ENCODE measurements at places on chromosomes 2 and 18. TPM values are rescaled to one million over a fixed set of nuclear protein-coding genes. Genes with fewer than 3 reads are reported as not detected.
A peak's percentile ranks its signal among the peaks of the same experiment; 100 is the strongest.

DNA sequence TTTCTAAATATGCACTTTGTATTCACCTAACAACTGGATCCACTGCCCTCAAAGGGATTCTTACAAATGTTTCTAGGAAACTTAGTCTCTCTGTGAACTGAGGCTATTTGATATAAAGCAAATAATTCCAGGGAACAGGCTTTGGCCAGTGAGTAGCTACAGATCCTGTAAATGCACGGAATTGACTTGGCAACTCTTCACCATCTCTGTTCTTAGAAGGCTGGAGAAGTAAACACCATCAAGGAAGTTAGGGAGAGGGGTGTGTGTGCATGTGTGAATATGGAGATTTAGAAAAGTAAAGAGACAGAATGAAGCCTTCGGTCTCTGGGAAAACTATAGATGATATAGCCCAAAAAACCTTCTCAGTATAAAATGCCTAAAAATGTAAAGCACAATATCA, 10.7 kb downstream of the CIDEA start:
- no peaks in the 10 kb centered on the region for H3K4me1 ChIP-seq
- no peak overlapping the region for H3K27ac ChIP-seq
- H3K4me3 ChIP-seq = no peak overlapping the region
- no peaks in the 10 kb centered on the region for H3K36me3 ChIP-seq
- H3K27me3 ChIP-seq = no peaks in the 10 kb centered on the region
- no peak for DNase-seq

- no peaks in the 10 kb centered on the region for H3K4me1 ChIP-seq
- H3K4me3 ChIP-seq = no peak overlapping the region
- no peaks in the 10 kb centered on the region for H3K36me3 ChIP-seq
- no peak overlapping the region for H3K27ac ChIP-seq
Measured at GRCh38 chr2:33370636-33371265, 105.7 kb upstream of the RASGRP3 start.

GRCh38 chr2:101058386-101058785, 56.3 kb downstream of the RPL31 start:
- no peaks in the 10 kb centered on the region for H3K27me3 ChIP-seq
- no peaks in the 10 kb centered on the region for H3K36me3 ChIP-seq
- no peaks in the 10 kb centered on the region for H3K4me1 ChIP-seq
- H3K27ac ChIP-seq = no peak overlapping the region
- no peak overlapping the region for H3K4me3 ChIP-seq

GRCh38 chr2:118112771-118113334, 24.6 kb downstream of the INSIG2 start:
- no peak overlapping the region for H3K4me3 ChIP-seq
- DNase-seq = no peak
- H3K27ac ChIP-seq = no peak overlapping the region
- peaks cover 10% of the 10 kb centered on the region for H3K36me3 ChIP-seq
- no peaks in the 10 kb centered on the region for H3K4me1 ChIP-seq
- no peaks in the 10 kb centered on the region for H3K27me3 ChIP-seq

DNA sequence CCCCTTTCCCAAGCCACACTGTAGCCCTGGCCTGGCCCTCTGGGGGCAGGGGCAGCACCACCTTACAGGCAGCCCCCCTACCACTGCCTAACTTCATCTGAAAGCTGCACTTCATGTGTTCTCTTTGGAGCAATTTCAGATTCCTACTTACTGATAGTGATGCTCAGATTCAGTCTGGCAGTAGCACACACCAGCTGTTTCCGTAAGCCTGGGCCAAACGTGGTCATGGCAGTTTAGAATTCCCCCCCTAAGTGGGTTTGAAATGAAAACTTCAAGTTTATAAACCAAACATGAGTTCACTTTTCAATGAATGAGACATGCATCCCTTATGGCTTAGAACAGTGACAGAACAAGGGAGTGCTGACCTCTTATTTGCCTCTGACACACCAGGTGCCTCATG, 29.4 kb downstream of the GDF7 start:
- no peak for DNase-seq
- H3K4me1 ChIP-seq = peaks cover 31% of the 10 kb centered on the region
- H3K27ac ChIP-seq = no peak overlapping the region
- H3K4me3 ChIP-seq = no peak overlapping the region
- no peaks in the 10 kb centered on the region for H3K27me3 ChIP-seq
- H3K36me3 ChIP-seq = peaks cover 5% of the 10 kb centered on the region

DNA sequence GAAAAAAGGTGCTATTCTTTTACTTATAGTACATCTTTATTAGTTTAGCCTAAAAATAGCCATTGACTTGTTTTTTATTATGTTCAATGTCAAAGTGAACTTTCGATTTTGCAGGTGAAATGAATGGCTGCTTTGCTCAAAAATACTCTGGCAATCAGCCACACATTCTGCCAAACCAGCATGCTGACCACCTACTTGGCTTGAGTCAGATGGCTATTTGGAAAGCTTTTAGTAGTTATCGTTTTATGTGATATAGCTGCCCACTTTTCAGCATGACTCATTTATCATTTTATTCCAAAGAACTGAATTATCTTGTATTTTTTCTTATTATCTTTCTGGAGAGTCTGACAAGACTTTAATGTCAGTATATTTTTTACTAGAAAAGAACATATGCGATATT, 1615.8 kb upstream of the TMEFF2 start:
- no peak for DNase-seq
- H3K4me3 ChIP-seq = no peak overlapping the region

- H3K4me3 ChIP-seq = peak overlapping the region; percentile 31
- H3K4me1 ChIP-seq = peaks cover 33% of the 10 kb centered on the region
- no peaks in the 10 kb centered on the region for H3K27me3 ChIP-seq
- peak; percentile 76 for DNase-seq
- H3K27ac ChIP-seq = peak overlapping the region; percentile 24
- H3K36me3 ChIP-seq = no peaks in the 10 kb centered on the region
Measured at GRCh38 chr2:44777537-44777936, 164.0 kb upstream of the SIX3 start.

DNA sequence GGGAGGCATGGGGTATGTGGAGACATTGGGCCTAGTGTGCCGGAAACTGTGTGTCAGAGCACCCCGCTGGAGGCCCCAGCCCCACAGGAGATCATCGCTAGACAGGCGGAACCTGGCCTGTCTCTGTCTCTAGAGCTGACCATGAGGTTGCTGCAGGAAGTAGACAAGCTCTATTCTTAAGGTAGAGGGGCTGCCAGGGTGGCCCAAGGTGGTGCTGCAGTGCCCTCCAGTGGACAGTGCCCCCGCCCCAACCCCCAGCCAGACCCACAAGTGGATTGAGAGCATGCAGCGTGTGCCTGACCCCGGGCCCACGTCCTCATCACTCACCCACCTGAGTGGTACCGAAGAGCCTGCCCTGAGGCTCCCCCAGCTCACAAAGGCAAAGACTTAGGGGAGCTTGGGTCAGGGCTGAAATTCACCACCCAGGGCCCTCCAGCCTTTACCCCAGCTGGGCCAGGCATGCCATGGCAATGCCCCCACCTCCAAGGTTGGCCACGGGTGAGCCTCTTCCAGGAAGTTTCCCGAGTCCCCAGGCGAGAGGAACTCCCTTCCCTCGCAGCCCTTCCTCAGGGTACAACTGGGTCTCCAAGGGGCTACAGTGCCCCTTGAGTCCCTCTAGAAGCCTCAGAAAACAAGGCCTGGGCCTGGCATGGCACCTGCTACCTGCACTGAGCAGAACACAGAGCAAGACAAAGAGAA, 155.0 kb downstream of the TTC32 start:
- no peak overlapping the region for H3K27ac ChIP-seq
- H3K4me1 ChIP-seq = no peaks in the 10 kb centered on the region
- no peak for DNase-seq
- H3K27me3 ChIP-seq = no peaks in the 10 kb centered on the region
- H3K36me3 ChIP-seq = no peaks in the 10 kb centered on the region
- no peak overlapping the region for H3K4me3 ChIP-seq

- no peak overlapping the region for H3K27ac ChIP-seq
- H3K4me1 ChIP-seq = no peaks in the 10 kb centered on the region
- H3K27me3 ChIP-seq = no peaks in the 10 kb centered on the region
- no peak for DNase-seq
- no peaks in the 10 kb centered on the region for H3K36me3 ChIP-seq
Measured at GRCh38 chr2:15975676-15976075, 35.3 kb downstream of the MYCN start.

GRCh38 chr2:195594248-195594647, 62.8 kb upstream of the SLC39A10 start:
- peaks cover 21% of the 10 kb centered on the region for H3K4me1 ChIP-seq
- H3K27me3 ChIP-seq = no peaks in the 10 kb centered on the region
- H3K4me3 ChIP-seq = no peak overlapping the region
- H3K36me3 ChIP-seq = no peaks in the 10 kb centered on the region
- DNase-seq = peak; percentile 25
- H3K27ac ChIP-seq = no peak overlapping the region

DNA sequence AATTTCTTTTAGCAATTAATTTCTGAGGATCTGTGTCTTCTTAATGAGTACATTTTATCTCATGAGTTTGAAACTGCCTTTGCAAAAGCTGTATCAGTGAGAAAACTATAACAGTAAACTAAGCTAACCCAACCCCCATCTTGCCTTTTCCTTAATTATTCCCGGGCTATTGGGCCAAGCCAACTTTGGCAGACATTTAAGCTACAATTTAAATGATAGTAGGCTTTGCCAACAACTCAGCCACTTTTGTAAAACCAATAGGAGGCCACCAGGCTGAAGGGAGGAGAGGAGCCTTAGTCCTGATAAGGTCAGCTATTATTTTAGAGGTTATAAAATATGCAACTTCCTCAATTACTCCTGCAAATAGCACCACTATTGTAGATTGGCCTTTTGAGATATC, 218.0 kb upstream of the KCNJ3 start:
- no peaks in the 10 kb centered on the region for H3K4me1 ChIP-seq
- H3K4me3 ChIP-seq = no peak overlapping the region
- no peak for DNase-seq
- no peaks in the 10 kb centered on the region for H3K27me3 ChIP-seq
- no peak overlapping the region for H3K27ac ChIP-seq

DNA sequence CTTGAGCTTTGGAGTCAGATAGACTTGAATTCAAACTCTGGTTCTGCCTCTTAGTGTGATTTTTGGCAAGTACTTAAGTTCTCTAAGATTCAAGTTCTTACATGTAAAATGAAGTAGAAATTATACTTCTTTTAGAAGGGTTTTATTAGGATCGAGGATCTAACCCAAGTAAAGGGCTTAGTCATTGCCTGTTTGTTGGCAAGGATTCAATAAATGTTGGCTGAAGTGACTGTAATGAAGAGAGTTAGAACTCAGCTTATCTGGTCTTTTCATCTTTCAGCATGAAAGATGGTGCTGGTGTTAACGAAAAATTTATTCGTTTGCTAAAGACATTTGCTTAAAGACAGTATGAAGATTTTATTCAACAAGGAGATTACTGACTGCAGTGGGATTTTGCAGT, 315.9 kb upstream of the THUMPD2 start:
- H3K27ac ChIP-seq = no peak overlapping the region
- H3K4me1 ChIP-seq = no peaks in the 10 kb centered on the region
- no peaks in the 10 kb centered on the region for H3K27me3 ChIP-seq
- DNase-seq = no peak

- peak; percentile 73 for DNase-seq
- peaks cover 86% of the 10 kb centered on the region for H3K4me1 ChIP-seq
- no peak overlapping the region for H3K4me3 ChIP-seq
- H3K36me3 ChIP-seq = no peaks in the 10 kb centered on the region
Measured at GRCh38 chr2:127080226-127080937, 26.6 kb downstream of the BIN1 start.

- no peak overlapping the region for H3K27ac ChIP-seq
- H3K36me3 ChIP-seq = no peaks in the 10 kb centered on the region
- no peak overlapping the region for H3K4me3 ChIP-seq
- H3K27me3 ChIP-seq = no peaks in the 10 kb centered on the region
- H3K4me1 ChIP-seq = no peaks in the 10 kb centered on the region
Measured at GRCh38 chr2:21029519-21029918, 14.4 kb downstream of the APOB start.

GRCh38 chr2:88930659-88931058, 239.2 kb downstream of the RPIA start:
- no peak for DNase-seq
- peaks cover 7% of the 10 kb centered on the region for H3K4me1 ChIP-seq
- H3K27ac ChIP-seq = no peak overlapping the region
- H3K27me3 ChIP-seq = no peaks in the 10 kb centered on the region
- H3K36me3 ChIP-seq = no peaks in the 10 kb centered on the region

DNA sequence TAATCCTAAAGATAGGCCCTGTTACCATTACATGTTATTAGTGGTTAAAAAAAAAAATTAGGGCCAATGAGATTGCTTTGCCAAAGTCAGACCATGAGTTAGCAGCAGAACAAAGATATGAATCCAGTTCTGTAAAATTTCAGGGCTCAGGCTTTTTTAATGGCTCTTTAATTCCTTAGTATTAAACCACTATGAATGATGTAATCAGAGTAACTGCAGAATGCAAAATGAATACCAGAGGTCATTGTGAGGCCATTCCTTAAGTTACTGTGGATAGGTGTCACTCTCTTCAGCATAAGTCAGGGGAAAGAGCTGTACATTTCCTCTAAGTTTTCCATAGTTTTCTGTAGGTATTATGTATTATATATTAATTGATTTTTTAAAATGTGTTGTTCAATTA, 42.2 kb upstream of the TBR1 start:
- H3K27me3 ChIP-seq = no peaks in the 10 kb centered on the region
- no peak overlapping the region for H3K4me3 ChIP-seq
- H3K27ac ChIP-seq = no peak overlapping the region

DNA sequence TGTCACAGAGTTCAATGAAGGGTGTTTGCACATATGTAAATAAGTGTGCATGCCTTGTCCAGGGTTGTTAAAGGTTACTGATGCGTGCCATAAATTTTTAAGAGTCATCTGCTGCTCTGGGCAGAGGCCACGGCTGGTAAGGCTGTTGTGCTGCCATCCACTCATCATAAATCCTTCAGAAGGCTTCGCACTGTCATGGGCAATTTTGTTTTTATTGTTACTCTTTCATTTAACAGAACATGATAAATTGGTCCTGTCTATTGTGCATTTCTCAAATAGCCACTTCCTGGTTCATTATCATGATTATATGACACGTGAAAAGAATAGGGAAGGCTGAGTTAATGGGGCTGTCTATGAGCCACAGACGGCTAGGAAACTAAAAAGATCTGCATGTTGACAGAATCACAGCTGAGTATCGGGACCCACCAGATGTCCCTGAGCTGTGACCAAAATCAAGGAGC, 634.3 kb upstream of the SOX11 start:
- no peaks in the 10 kb centered on the region for H3K4me1 ChIP-seq
- no peak for DNase-seq
- H3K27ac ChIP-seq = no peak overlapping the region
- H3K27me3 ChIP-seq = no peaks in the 10 kb centered on the region

DNA sequence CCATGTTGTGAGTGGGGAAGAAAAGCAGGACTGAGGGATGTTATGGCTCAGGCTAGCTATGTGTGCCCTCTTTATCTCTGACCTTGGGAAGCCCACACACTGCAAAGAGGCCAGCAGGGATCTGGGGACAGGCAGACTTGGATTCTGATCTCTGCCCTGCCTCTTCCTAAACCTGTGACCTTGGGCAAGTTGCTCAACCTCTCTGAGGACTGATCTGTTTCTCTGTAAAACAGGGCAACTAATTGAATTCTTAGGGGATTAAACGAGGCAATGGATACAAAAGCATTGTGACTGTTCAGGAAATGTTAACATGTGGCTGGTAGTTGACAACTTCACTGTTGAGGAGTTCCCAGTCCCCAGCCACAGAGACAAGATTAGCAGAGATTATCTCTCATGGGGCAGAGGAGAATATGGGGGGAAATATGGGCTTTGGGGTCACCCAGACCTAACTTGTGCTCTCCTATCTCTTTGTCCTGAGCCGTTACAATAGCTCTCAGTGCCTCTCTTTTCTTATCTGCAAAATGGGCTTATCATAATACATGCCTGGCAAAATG, 184.7 kb upstream of the GLI2 start:
- H3K4me3 ChIP-seq = no peak overlapping the region
- DNase-seq = no peak
- H3K36me3 ChIP-seq = no peaks in the 10 kb centered on the region
- no peak overlapping the region for H3K27ac ChIP-seq

AQP12B gene
- not detected for polyA plus RNA-seq

SAG gene
- 0.04 TPM for polyA plus RNA-seq

MRPS9 gene
- 13.0 TPM for polyA plus RNA-seq

FAM124B gene
- 0.13 TPM for polyA plus RNA-seq

NXPH2 gene
- polyA plus RNA-seq = not detected

SERPINB5 gene
- not detected for polyA plus RNA-seq

GYPC gene
- 111 TPM for polyA plus RNA-seq
